ENCODE measurements at places on chromosomes 4 and X.

DNA sequence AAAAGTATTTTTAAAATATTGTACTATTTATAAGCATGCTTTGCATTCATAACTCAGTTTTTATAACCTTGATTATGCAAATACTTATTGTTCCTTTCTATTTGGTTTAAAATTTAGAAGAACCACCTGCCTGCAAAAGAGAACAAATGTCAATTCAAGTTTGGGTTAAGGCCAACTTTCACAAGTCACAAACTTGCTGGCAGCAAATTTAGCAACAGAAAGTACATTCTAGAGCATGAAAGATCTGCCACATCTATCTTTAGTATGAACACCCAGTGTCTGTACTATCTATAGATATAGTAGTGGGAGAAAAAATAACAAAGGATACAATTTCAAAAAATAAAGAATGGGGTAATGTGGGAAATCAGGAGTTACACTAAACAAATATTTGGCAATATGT, 1014.2 kb downstream of the C4orf33 start:
- no peak for DNase-seq

- DNase-seq: no peak
These were observed 28.6 kb downstream of the CXCL13 start for GRCh38 chr4:77634132-77634785.

DNA sequence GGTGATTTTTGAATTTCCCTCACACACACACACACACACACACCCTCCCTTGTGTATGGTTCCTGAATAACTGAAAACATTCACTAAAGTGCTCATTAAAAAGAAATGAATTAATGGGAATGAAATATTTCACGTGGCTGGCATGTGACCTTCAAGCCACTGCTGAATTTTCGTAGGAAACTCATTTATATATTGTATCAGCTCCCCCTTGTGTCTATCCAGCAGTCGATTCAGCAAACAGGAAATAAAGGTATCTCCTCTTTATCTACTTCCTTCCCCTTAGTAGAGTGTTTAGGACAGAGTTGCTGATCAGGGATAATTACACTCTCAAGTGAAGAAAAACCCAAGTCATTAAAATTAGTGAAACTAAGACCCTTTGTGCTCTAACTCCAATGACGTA, 912.6 kb upstream of the LCORL start:
- no peak for DNase-seq

GRCh38 chr4:123485601-123486000, 89.0 kb downstream of the SPRY1 start:
- DNase-seq: no peak

- no peak for DNase-seq
These were observed 15.3 kb downstream of the PLP1 start for GRCh38 chrX:103791826-103792485.

DNA sequence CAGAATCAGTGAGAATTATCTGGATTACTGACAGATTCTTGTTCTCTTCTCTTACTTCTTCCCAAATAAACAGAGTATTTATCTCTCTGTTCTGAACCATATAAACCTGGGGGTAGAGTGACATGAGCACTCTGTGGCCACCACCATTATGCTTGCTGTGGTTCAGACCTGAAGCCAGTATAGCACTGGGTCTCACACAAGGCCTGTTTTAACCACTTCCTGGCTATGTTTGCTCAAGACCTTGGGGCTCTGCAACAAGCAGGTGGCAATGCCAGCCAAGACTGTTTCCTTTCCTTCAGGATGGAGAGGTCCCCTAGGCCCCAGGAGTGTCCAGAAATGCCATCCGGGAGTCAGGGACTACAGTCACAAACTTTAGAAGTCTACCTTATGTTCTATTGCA, 21.7 kb upstream of the HEPH start:
- no peak for DNase-seq

DNA sequence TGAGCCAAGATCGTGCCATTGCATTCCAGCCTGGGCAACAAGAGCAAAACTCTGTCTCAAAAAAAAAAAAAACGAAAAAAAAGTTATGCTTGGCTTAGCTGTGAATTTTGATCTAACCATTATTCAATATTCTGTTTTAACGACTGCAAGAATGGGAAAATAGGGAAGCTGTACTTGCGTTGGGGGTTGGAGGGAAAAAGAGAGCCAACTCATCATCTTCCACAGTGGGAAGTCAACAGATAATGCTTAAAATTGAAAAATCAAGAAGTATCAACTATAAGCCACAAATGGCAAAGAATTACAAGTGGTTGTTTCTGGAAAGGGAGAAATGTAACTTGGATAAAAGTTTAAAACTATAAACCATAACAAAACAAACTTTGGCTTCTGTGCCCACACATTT, 2.9 kb downstream of the TEC start:
- DNase-seq: no peak

GRCh38 chrX:37926700-37927099, 79.3 kb upstream of the DYNLT3 start:
- no peak for DNase-seq

GRCh38 chr4:6658597-6659075, 18.2 kb downstream of the MRFAP1 start:
- DNase-seq: no peak

DNA sequence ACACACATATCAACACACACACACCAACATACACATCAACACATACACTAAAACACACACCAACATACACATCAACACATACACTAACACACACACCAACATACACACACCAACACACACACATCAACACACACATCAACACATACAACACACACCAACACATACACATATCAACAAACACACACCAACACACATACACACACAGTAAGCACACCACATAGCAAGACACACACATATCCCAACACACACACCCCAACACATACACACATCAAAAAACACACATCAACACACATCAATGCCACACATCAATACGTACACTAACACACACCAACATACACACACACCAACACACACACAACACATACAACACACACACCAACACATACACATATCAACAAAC, 40.9 kb upstream of the MAN2B2 start:
- no peak for DNase-seq

DNA sequence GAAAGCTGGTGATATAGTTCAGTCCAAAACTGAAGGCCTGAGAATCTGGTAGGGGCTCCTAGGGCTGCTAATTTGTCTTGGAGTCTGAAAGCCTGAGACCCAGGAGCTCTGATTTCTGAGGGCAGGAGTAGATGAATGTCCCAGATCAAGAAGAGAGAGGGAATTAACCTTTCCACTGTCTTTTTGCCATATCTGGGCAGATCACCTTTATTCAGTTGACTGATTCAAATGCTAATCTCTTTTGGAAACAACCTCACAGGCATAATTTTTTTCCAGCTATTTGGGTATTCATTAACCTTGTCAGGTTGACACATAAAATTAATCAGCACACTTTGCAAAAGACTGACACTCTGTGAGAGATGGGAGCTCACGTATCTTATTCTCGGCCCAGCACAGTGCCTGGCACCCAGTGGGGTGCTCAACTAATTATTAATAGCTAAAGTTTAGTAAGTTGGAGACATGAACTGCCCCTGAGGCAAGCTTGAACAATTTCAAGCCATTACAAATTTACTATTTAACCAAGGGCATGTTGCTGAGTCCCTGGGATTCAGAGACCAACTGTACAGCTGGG, 114.3 kb downstream of the CPEB2 start:
- DNase-seq: no peak

DNA sequence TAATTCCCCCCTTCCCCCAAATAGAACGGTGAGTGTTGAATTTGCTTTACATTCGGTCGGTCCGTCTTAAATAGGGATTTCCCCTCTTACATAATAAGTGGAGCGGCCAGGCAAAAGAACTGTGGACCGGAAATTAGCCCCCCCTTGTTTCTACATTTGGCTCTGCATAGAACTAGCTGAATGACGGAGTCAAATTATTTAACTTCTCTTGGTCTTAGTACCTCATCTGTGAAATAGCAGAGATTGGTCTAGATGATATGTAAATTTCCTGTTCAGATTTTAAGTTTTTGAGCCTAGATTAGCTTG, 1.3 kb downstream of the SPATA18 start:
- no peak for DNase-seq

GRCh38 chr4:188879598-188879997, 740.4 kb downstream of the TRIML1 start:
- DNase-seq: no peak

GRCh38 chrX:18639280-18639679, 32.6 kb downstream of the RS1 start:
- no peak for DNase-seq

DNA sequence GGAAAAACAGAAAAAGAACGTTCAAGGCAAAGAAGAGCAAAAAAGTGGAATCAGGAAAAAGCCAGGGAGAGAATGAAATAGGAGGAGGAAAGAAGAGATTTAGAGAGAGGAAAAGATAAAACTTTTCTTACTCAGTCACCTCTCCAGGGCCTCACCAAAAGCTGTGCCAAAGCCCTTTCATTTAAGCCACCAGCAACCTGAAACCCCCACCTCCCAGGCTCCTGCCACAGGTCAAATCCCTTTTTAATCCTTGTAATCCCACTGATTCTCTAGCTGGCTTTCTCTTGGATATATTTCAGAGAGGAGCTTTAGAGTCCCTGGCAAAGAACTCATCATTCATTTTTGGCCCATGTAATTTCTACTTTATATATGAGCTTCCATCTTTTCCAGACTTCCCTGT, 25.7 kb upstream of the XIAP start:
- no peak for DNase-seq

GRCh38 chrX:33078273-33078672, 133.1 kb downstream of the DMD start:
- no peak for DNase-seq

- DNase-seq: no peak
These were observed 123.5 kb downstream of the DCHS2 start for GRCh38 chr4:154368060-154368459.

DNA sequence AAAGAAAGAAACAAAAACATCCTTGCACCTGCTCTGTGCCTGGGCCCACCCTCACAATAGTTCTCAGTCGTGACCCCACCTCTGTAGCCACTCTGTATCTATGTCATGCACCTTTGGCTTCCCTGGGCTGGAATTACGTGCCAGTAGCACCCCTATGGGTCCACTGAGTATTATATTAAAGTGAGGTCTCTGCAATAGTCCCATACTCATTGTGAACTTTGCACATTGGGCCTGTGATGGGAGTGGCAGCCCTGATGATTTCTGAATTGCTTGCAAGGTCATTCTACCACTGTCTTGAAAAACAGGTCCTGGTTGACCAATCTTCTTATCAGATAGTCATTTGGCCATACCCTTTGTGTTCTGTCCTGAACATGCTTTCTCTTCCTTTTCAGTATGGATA, 1012.1 kb downstream of the RAB28 start:
- DNase-seq: no peak

GRCh38 chrX:5559386-5559785, 669.3 kb downstream of the NLGN4X start:
- no peak for DNase-seq

DNA sequence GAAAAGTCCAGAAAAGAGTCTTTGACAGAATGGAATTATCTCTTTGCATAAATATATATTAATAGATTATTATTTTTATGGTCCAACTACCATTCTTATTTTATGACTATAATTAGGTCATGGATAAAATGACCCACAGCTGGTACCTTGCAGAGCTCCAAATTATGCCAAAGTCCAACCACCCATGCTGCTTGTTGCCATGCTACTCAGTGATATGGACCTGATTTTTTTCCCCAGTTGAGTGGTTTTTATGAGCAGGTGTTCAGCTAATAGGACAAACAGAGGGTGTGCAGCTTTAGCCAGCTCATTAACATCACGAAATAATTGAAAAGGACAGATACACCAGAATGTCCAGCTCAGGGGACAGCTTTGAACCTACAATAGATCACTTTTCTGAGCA, 9.7 kb downstream of the HOPX start:
- DNase-seq: no peak

DNA sequence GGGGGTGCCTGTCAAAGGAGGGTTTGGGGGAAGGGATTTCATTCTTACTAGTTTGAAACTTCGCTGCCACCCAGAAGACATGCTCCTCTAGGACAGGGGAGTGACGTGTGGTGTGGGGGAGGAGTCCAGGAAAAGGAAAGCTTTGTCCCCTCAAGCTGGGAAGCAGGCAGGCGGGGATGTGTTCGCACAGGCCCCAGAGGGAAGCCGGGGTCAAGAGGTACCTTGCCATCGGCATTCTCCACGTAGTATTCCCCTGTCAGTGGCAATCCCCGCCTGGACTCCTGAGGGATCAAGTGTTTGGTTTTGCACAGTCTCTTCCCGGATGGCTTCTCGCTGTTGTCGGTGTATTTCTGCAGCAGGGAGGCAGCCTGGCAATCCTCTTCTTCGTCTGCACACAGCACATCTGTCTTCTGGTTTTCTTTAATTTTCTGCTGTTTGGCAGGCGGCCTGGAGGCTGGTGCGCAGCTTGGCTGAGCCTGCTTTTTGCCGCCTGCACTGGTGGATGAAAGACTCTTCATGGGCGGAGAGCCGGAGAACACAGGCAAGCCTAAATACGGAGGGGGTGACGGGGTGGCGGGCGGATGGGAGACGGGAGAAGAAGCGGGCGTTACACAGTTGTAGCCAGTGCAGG, 35.1 kb downstream of the BCOR start:
- peak; percentile 16 for DNase-seq

- no peak for DNase-seq
These were observed 49.5 kb upstream of the ADRA2C start for GRCh38 chr4:3716631-3717235.

All from anterior cingulate cortex (tissue), 58 donors.